ENCODE measurements at places on chromosomes 12 and 14.

- DNase-seq, result no peak
Measured at GRCh38 chr14:84770030-84770429, 759.9 kb upstream of the FLRT2 start.

GRCh38 chr12:129675947-129676346, 227.9 kb downstream of the TMEM132D start:
- DNase-seq, result no peak

- no peak for DNase-seq
Measured at GRCh38 chr12:108302403-108303311, 36.5 kb downstream of the CMKLR1 start.

DNA sequence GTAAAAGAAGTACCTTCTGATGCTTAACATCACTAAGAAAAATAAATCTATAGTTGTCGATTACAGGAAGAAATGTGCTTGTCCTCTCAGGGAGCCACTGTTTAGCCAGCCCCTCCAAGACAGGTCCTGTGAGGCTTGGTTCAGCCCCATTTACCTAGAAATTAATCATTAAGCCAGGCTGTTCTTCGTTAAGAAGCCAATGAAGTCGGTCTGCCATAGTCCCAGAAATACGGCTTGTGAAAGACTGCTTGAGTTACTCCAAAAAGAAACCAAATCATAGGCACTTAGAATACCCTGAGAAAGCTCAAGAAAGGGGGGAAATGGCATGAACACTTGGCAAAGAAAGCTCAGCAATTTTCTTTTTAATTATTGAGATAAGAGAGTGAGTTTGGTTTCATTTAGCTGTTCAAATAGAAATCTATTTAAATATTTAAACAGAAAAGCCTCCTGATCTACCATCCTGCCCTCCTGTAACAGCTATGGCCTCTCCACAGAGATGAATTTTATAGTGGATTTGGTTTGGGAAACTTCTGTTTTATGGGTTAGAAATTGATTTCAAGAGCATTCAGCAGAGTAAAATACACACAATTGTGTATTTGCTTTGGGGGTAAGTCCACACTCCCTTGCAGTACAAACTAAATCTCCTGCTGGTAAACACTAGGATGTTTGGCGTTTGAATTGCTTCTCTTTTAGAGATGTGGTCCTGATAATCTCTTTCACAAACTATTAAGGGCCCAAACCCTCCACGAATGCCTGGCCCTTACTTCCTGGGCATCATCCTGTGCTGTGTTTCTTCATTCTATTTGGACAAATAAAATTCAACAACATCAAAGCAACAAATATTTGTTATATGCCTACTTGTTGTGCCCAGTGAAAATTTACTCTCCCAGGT, 234.4 kb downstream of the SEC23A start:
- no peak for DNase-seq

- DNase-seq, result no peak
Measured at GRCh38 chr14:22276913-22277816, 311.9 kb downstream of the DAD1 start.

GRCh38 chr12:102120886-102121285, 903 bp downstream of the PARPBP start:
- DNase-seq, result no peak

DNA sequence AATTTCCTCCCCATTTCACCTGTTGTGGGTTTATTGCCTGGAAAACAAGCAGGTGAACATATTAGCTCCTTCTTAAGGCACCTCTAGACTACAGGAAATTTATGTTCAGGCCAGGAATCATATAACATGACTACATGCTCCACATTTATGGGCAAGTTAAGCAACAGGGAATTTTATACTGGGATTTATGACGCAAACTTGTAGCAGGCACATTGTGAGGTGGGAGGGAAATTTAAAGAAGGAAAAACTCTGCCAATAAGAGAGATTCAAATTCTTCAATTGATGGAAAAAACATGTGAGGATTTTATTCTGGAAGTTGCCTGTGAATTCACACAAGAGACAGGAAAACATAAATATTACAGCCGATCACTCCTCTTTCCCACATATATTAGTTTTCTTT, 93.9 kb downstream of the TBC1D30 start:
- no peak for DNase-seq

- DNase-seq, result no peak
Measured at GRCh38 chr12:49923880-49924556, 20.3 kb upstream of the FAIM2 start.

DNA sequence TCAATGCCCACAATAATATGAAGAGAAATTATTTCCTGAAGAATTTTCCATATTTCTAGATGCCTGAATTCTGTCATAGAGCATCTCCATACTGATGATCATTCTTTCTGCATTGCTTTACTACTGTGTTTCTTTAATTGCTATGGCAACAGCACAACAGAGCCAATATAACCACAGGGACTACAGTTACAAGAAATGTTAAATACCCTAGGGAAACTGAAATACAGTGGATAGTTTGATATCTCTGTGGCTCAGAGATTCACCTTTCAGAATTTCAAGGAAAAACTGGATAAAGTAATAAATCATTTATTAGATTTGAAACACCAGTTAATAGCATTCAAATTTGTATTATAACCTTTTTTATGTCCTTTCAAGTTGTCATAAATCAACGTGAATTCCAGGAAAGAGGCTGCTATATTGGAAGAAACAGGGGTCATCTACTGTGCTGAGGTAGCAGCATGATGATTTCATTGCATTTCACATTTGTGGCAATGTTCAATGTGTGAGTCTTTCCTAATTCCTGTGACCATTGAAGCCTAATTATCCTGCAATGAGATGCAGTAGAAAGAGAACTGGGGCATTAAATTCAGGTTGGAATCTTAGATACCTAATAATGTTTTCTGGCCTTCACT, 267.1 kb downstream of the LRFN5 start:
- no peak for DNase-seq

DNA sequence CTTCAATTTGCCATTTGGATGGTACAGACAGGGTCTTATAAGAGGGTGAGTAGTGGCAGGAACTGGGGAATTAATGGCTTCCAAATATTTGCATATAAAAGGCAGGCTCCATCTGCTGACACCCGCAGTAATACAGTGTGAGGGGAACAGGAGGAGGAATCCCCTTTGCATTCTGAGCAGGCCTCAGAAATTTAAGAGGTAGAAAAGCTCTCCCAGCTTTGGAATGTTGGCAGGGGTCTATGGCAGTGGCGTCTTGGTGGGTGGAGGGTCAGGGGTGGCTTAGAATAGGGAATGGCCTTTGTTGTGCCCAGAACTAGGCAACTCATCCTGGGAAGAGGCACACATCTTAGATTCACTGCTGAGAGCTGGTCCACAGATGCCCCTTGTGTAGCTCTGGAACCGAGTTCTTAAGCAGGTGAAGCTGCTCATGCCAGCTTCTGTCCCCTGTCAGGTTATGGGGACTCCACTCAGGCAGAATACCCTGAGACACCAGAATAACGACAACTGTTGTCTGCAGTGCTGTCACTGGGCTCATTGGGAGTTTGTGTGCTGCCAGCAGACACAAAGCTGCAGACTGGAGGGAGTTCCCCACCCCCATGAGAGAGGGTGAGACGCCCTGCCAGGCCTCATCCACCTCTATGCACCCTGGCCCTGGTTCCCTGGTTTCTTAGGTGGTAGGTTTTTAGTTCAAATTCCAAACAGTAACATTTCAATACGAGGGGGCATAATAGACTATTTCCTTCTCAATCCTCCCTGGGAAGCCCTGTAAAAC, 190.2 kb downstream of the MON2 start:
- no peak for DNase-seq

DNA sequence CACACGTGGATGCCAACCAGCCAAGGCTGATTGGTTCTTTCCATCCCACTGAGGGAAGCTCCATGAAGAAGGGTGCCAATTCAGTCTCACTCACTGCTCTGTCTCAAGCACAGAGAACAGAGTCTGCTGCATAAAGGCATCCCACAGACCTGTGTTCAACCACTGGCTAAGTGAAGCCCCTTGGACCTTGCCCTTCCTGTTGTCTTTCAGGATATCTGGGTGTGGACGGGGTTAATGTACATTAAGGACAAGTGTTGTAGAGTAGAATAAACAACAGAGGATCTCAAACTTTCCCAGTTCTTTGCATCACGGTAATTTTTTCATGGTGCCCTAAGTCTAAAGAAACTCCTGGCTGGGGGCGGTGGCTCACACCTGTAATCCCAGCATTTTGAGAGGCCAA, 33.1 kb upstream of the GPATCH2L start:
- DNase-seq, result no peak

DNA sequence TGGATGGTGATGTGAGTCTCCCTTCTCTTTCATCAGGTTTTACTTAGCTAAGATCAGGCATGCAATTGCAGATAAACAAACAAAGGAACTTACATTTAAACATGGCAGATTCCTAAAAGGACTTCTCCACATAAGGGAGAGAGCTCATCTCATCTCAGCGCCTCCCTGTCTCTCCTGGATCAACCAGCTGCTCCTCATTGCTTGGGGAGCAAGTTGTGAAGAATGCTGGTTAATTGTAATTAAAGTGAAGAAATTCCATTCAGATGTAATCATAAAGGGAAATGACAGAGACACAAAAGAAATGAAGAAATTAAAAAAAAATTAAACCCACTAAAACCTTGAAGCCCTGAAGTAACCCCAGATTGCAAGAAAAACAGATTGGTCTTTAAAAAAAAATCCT, 104.4 kb upstream of the DIO2 start:
- DNase-seq, result no peak

DNA sequence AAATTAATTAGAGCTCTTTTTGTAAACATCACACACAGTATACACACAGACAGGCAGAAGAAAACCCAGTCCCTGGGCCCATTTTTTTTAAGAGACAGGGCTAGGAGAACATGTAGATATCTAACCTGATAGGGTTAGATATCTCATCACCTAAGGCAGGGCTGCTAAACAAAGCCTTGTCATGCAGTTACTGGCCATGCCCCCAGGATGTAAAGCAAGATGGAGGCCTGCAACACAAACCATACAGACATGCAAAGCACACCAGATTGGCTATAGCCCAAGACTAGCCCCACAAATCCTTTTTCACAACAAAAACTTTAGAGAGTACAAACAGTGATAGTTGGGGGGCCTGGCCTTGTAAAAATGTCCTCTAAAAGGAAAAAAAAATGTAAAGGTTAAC, 20.5 kb downstream of the CLEC2A start:
- no peak for DNase-seq

GRCh38 chr12:123388951-123389559, 5.1 kb downstream of the KMT5A start:
- DNase-seq, result no peak

DNA sequence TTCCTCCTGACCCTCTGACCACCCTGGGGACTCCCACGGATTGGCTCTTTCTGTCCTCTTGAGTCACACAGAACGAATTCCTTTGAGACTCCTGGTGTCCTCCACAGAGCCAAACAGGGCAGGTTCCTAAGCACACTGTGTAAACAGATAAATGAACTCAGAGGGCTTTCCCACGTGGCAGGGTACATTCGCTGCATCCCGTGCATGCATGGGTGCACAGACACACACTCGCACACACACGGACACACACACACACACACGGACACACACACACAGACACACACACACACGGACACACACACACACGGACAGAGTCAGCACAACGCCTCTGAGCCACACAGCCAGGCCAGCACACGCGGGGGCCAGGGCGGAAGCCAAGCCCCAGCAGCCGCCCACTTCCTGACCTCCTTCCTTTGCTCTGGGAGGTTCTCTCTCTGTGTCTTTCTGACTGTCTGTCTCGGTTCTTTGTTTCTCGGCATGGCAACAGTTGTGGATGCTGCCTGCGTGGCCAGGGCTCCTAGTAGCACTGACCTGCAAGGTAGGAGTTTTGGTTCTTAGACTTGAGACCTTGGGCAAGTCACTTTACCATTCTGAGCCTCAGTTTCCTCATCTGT, 706 bp downstream of the CRACR2A start:
- peak; percentile 57 for DNase-seq

GRCh38 chr12:103422328-103422727, 73.4 kb downstream of the C12orf42 start:
- DNase-seq, result no peak

DNA sequence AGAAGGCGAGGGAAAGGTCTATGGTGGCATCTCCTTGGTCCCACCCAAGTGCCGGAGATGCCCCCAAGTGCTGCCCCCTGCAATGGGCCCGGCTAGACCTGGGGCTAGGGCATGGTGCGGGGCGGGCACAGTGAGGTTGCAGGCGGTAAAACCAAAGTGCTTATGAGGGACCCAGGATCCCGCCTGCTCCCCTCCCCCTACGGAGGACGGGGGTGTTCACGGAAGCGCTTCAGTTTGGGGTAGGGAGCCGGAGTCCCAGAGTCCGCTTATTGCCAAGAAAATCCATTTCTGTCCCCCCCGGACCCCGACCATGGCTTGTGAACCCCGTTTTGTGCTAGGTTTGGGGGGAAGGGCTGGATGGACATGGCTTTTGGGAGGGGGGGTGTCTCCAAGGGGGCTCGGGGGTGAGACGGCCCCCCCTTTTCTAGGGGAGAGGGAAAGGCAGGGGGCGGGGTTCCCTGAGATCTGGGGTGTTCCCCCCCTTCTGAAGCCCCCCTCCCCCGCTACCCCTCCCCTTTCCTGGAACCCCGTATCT, 5.4 kb upstream of the GPR84 start:
- no peak for DNase-seq

DNA sequence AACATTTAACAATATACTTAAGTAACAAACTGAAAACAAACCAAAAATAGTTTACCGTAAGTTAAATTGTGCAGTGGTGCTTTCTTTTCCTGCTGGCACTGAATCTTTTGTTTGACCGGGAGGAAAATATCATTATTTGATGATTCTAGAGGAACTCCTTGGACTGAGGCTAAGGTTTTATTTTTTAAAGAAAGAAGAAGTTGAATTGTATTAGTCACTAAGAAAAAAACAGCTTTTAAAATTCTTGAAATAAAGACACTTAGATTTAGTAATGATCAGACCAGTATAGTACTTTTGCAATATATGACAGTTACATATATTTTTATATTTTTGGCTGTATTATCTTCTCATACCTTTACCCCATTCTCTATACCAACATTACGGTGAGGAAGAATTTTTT, 10.3 kb downstream of the MIS18BP1 start:
- DNase-seq, result no peak
